Liver (tissue), 10 donors: ENCODE measurements at places on chromosomes 1 and 21. TPM values are rescaled to one million over a fixed set of nuclear protein-coding genes. Genes with fewer than 3 reads are reported as not detected.

DNA sequence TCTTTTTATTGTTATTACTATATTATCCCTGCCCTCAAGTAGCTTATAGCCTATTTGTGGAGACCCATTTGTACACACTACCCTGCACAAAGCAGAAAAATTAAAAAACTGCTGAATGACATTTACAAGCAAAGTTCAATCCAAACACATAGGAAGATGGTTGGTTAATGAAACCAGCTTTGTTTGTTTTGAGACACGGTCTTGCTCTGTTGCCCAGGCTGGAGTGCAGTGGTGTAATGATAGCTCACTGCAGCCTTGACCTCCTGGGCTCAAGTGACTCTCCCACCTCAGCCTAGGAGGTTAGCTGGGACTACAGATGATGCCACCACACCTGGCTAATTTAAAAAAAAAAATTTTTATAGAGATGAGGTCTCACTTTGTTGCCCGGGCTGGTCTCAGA is 31.6 kb downstream of the TGFB2 start:
- DNase-seq, result no peak
- no peaks in the 10 kb centered on the region for H3K27me3 ChIP-seq
- H3K4me1 ChIP-seq, result no peaks in the 10 kb centered on the region
- H3K36me3 ChIP-seq, result no peaks in the 10 kb centered on the region
- no peak overlapping the region for H3K4me3 ChIP-seq

GRCh38 chr21:16588433-16588860 is 858.7 kb downstream of the USP25 start:
- H3K27me3 ChIP-seq, result no peaks in the 10 kb centered on the region
- H3K4me1 ChIP-seq, result peaks cover 12% of the 10 kb centered on the region
- H3K36me3 ChIP-seq, result no peaks in the 10 kb centered on the region
- peak overlapping the region; percentile 45 for H3K4me3 ChIP-seq

- H3K36me3 ChIP-seq, result no peaks in the 10 kb centered on the region
- no peaks in the 10 kb centered on the region for H3K27me3 ChIP-seq
- H3K27ac ChIP-seq, result no peak overlapping the region
- no peak for DNase-seq
- H3K4me1 ChIP-seq, result no peaks in the 10 kb centered on the region
- no peak overlapping the region for H3K4me3 ChIP-seq
These were observed 163.2 kb downstream of the FMN2 start for GRCh38 chr1:240254778-240255291.

DNA sequence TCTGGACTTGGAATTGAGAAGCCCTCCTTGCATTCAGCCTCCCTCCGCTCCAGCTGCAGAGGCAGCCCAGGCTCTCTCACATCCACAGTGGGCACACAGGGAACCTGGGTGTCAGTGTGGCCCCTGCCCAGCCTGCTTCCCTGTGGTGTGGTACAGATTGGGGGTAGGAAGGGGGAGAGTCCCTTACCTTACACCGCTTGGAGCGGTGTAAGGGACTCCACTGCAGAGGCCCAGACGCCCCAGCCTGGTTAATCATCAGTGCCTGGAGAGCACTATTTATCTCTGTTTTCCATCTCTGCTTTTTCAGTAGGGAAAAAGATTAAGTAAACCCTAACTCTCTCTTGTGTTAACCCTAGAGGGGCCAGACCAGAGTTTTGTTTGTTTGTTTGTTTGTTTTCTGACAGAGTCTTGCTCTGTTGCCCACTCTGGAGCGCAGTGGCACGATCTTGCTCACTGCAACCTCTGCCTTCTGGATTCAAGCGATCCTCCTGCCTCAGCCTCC is 803 bp upstream of the RHBG start:
- H3K27me3 ChIP-seq, result no peaks in the 10 kb centered on the region
- DNase-seq, result no peak
- H3K4me1 ChIP-seq, result no peaks in the 10 kb centered on the region
- H3K36me3 ChIP-seq, result no peaks in the 10 kb centered on the region

The ANKRD65 gene
- 0.17 TPM for total RNA-seq

DNA sequence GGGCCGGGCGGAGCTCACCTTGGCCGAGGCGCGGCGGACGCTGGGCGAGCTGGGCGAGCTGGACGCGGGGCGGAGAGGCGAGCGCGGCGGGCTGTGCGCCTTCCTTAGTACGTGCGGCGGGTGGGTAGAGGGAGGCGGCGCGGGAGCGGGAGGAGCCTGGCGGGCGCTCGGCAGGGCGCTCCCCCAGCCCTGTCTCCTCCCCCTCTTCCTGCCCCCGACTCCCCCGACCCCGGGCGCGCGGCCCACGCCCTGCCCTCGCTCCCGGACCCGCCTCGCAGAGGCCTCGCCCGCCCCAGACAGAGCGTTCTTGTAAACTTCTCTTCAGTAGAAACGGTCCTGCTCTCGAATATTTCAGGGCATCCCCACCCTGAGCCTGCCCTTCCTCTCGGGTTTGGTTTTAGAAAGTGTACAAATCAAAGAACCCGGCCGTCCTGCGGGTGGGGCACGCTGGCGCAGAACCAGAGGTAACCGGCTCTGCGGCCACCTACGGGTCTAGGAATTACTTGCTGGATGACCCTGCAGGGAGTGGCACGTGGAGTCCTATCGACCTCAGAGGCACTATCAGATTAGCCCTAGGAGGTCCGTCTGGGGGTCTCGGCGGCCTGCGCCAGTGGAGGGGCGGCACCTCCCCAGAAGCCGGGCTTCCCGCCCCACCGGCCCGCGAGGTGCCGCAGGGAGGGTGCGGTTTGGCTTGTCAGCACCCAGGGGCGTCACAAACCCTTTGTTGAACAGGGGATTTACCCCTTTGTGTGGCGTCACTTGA is at the start of gene S100A10:
Gene S100A10, minus strand, starts transcription at position 126 of the 763 bp plus-strand sequence. CDS start 7,629 bp downstream, outside the sequence.
- H3K4me1 ChIP-seq, result peaks cover 3% of the 10 kb centered on the region
- H3K36me3 ChIP-seq, result no peaks in the 10 kb centered on the region
- peak within 1 kb of the TSS; percentile 89 for H3K27ac ChIP-seq
- DNase-seq, result peak; percentile 74
- H3K4me3 ChIP-seq, result peak within 1 kb of the TSS; percentile 43
- H3K27me3 ChIP-seq, result no peaks in the 10 kb centered on the region
